CD4-positive, alpha-beta T cell treated with Interleukin-12 subunit alpha and Interleukin-12 subunit beta, for 1 hour (primary cell): ENCODE measurements at places on chromosomes 7 and 10.

DNA sequence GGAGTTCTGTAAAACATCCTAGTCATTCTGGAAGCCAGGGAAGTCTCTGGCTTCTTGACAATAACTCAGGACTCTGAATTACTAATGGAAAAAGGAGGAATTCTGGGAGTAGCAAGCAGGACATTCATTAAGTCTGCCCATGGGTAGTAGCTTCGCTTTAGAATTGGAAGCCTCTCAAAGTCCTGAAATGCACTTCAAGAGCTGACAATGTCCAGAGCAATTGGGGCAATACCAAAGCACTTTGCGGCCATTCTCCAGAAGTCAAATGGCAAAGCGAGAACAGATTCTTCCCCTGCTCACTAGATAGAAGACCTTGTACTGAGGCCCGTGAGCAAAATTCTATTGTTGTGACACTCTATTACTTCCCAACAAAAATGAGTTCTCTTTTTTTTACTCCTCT is 150.3 kb upstream of the FRMD4A start:
- no peak for DNase-seq

DNA sequence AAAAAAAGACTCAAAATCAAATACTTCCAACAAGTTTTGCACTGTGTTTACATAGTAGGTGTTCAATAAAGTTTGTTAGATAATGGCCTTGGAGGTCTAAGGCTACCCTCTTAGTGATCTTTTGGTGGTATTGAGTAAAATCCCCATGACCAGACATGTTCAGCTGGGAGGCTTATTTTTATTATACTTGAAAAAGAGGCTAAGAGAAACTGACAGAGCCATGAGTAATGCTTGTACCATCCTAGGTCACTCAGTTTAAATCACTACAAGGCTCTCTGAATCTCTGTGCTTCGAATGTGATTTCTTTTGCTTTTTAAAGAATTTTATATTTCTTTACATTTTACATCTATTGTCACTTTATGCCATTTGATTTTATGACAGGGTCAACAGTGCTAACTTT is 90.5 kb downstream of the TWIST1 start:
- no peak for DNase-seq

- DNase-seq = no peak
Measured at GRCh38 chr10:44178856-44179255, 206.0 kb downstream of the CXCL12 start.

DNA sequence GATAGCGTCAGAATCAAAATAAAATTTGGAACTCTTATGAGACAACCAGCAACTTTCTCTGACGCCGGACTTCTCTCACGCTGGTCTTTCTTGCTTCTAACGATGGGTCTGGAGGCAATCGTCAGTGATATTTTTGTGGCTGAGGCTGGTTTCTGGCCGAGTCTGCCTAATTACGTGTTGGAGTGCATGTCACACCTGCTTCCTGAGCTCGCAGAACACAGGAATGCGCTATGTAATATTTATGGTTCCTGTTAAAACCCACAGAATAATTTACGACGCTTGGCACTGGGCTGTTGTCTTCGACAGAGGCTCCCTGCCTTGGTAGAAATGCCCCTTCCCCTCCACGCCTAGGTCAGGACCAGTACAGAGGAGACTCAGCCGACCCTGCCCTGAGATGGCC is 64.9 kb downstream of the NPTX2 start:
- DNase-seq = no peak

- no peak for DNase-seq
Measured at GRCh38 chr7:69653806-69654205, 55.5 kb downstream of the AUTS2 start.

DNA sequence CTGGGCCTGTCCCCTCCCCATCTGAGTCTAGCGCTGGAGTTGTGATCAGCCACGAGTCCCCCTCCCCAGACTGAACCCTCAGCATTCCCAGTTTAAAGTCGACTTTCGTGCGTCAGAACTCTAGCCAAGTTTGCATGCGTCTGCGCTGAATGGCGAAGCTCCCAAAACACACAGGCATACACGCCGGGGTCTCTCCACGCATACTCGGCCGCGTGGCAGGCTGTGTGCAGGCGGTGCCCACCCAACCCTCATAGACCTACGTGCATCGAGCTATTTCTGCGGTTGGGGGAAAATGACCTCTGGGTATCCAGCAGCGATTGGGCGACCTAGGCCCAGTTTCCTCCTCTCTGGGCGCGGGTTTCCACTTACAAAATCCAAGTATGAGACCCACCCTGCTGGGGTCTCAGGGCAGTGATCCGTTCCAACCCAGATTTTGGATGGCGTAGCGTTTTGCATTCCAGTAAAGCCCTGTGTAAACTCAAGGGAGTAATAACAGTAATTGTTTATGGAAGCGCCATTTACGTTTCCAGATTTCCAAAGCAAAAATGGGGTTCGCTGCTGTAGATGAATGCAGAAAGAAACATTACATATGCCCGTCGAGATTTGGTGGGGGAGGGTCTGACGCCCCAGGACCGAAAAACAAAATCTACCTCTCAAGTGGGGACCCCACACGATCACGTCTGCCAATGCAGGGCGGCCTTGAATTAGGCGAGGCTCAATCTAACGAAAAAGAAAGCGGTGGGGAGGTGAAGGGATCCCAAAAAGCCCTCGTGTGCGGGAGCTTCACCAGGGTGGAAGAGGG is 2.0 kb upstream of the HMX3 start:
- no peak for DNase-seq

DNA sequence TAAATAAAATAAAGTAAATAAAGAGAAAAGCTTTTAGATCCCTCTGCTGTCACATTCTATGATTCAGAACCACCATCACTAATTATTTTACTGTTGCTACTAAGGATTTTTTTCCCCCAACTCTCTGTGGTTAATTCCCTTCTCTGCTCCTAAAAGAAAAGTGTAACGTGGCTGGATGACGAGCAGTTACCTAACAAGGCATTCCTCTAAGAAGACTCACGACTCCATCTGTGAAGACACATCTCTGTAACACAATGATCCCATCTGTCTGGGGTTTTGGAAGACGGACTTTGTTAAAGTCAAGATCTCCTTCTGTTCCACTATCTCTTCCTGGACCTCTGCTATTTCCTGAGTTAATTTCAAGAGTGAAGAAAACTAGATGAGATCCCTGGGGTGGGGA is 179.9 kb downstream of the SFMBT2 start:
- DNase-seq = no peak

DNA sequence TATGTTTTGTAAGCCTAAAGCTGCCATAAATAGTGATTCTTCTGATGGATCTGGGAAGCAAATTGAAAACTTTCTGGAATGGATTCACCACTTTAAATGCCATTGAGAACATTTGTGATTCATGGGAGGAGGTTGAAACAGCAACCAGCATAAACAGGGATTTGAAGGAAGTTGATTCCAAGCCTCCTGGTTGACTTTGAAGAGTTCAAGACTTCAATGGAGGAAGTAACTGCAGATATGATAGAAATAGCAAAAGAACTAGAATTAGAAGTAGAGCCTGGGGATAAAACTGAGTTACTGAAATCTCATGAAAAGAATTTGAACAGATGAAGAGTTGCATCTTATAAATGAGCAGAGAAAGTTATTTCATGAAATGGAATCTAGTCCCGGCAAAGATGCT is 99.2 kb downstream of the LRRC4 start:
- DNase-seq = no peak

GRCh38 chr7:29342761-29343160 is 148.2 kb downstream of the CHN2 start:
- DNase-seq = no peak

DNA sequence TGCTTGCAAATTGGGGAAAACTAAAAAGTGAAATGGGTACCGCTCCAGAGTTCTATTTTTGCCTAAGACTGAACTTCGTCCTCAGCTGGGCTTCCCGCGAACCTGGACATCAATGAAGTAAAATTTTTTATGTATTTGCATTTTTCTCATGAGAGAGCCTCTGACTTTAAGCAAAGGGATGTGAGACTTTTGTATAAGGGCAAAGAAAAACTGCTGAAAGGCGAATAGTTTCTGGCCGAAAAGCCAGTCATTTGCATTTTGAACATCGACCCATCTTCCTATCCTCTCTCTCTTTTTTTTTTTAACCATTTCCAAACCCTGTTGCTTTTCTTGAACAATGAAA is 573 bp downstream of the PMPCB start:
- DNase-seq = no peak

- DNase-seq = no peak
Measured at GRCh38 chr10:52818019-52818418, 45.4 kb upstream of the MBL2 start.

- DNase-seq = no peak
Measured at GRCh38 chr10:48789486-48790456, 105.1 kb downstream of the WDFY4 start.

DNA sequence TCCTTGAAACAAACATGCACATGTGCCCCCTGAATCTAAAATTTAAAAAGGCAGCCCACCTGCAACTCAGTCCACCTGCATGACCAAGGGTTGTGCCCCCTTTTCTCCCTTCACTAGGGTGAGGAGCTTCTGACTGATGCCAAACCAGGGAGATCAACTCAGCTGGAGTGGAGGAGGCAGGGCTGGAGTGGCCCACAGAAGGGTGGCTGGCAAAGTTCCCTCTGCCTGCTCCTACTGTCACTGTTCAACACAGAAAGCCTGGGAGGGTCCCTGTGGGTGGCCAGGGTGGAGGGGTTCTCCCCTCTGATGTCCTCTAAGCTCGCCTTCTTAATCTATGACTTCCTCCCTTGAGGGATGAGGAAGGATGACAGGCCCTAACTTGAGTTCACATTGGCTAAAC is 55.7 kb upstream of the ANTXRL start:
- no peak for DNase-seq

GRCh38 chr10:124319926-124320391 is 98.8 kb downstream of the OAT start:
- no peak for DNase-seq

DNA sequence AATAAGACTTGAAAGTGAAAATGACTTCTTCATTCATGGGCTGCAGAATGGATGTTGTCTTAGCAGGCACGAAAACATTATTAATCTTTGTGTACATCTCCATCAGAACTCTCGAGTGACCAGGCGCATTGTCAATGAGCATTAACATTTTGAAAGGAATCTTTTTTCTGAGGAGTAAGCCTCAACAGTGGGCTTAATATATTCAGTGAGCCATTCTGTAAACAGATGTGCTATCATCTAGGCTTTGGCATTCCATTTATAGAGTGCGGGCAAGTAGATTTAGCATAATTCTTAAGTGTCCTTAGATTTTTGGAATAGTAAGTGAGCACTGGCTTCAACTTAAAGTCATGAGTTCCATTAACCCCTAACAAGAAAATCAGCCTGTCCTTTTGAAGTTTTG is 33.1 kb downstream of the PTTG1IP2 start:
- DNase-seq = no peak

- no peak for DNase-seq
Measured at GRCh38 chr10:124168581-124168980, 75.2 kb upstream of the CHST15 start.

GRCh38 chr10:97454330-97455036 is 8.5 kb downstream of the ZDHHC16 start:
- no peak for DNase-seq

DNA sequence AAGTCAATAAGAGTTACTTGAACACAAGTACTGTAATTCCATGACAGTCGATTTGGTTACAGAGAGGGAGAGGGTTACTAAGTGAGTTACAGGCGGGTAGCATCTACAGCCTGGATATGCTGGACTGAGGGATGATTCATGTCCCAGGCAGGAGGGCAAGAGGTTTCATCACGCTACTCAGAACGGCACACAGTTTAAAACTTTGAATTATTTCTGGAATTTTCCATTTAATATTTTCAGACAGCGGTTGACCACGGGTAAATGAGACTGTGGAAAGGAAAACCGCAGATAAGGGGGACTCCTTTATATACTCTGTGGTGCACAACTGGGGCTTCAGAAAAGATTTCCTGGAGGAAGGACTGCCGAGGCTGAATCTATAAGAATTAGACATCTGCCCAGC is 25.7 kb upstream of the LRRC4 start:
- DNase-seq = no peak

DNA sequence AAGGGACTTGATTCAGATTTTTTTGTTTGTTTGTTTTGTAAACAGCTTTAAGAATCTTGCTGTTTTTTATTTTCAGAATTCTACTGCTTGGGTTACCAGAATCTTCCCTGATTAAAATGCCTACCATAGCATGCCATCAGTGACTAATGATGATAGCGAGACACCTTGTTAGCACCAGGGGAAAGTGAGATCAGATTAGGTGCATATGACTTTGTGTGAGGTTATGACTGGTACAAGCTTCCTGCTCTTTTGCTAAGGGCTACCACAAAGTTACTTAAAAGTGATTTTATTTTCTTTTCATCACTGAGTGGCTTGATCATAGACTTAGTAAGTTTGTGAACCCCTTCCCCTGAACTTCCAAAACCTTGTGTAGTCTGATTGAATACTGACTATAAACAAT is 93.5 kb downstream of the SND1 start:
- DNase-seq = no peak

GRCh38 chr10:114998993-114999392 is 61.0 kb downstream of the TRUB1 start:
- DNase-seq = no peak

DNA sequence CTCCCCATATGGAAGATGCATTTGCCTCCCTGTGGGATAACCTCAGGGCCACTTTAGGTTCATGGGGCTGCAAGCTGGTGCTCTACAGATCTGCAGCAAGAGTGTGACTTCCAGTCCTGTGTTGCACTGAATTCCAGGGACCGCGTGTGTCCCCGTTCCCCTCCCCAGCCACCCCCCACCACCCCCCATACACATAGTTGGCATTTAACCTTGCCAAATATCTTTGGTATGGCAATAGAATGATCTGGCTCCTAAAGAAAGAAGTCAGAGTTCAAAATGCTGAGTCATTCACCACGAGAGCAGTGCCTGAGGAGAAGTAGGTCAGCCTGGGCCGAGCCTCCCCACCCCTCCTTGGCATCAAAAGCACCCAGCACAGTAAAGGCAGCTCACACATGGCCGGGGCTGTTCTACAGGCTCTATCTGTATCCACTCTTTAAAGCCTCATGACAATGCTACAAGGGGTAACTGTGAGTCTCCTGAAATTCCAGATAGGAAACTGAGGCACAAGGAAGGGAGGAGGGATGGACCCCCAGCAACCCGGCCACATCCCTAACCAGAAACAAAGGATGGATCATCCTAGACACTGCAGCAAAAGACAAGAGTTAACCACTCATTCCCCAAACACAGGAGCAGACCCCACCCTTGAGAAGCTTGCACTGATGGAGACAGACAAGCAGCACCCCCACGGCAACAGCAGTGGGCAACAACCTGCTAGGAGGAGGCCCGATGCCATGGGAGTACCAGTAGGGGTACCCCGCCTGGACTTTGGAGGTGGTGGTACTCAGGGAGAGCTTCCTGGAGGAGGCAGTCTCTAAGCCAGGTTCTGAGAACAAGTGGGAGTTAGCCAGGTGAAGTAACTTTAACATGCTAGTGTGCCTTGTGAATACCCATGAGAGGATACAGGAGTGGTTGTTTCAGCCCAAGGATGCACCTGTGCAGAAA is 70.3 kb upstream of the NANOS1 start:
- DNase-seq = no peak

DNA sequence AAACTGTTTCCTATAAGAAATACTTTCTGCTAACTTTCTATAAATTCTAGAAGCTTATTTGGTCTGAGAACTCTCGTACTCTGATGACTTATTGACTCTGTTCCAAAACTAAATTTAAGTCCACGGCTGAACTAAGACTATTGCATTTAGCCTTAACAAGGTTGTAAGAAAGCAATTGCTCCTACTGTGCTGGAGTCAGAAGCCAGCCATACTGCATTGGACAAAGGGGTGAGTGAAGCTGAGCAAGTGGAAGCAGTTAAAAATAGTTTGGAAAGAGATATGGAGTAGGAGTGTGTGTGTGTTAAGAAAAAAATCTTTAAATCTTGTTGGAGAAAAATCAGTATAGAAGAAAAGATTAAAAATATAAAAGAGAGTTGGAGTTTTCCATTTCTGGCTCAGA is 1360.1 kb upstream of the CELF2 start:
- no peak for DNase-seq

- DNase-seq = no peak
Measured at GRCh38 chr10:98533241-98533640, 86.5 kb upstream of the HPS1 start.
